ENCODE measurements at places on chromosomes 4 and X. TPM values are rescaled to one million over a fixed set of nuclear protein-coding genes. Genes with fewer than 3 reads are reported as not detected.

The F8 gene
- total RNA-seq: 2.2 TPM

The FRYL gene
- total RNA-seq: 32.2 TPM

The PTPN13 gene
- total RNA-seq: 73.0 TPM

The SSX4B gene
- total RNA-seq: not detected

The C4orf50 gene
- not detected for total RNA-seq

The USP27X gene
- total RNA-seq: 2.6 TPM

The CCDC160 gene
- not detected for total RNA-seq

The CT45A10 gene
- total RNA-seq: not detected

The NUP62CL gene
- total RNA-seq: under 0.01 TPM

The C4orf51 gene
- not detected for total RNA-seq

The UGT2B10 gene
- not detected for total RNA-seq
